NCI-H2227 treated with DMSO at 0.1 percent for 48 hours (cell line): ENCODE measurements at places on chromosomes 12 and 14.

DNA sequence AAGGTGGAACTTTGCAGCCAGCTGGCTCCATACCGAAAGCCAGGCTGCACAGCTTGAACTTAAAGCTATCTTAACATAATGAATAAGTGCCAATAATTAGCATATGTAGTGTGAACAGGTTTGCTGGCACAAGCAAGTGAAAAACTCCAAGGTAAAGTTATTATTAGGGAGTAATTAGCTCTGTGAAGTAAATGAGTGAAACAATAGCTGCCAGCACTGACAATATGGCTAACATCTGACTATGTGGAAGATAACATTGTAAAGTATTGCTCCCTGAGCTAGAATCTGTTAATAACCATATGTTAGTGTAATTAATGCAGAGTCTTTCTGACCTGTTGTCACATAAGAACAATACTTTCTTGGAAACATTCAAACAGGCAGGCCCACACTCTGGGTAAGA lies 246.4 kb downstream of the SOX5 start:
- no peak for DNase-seq

DNA sequence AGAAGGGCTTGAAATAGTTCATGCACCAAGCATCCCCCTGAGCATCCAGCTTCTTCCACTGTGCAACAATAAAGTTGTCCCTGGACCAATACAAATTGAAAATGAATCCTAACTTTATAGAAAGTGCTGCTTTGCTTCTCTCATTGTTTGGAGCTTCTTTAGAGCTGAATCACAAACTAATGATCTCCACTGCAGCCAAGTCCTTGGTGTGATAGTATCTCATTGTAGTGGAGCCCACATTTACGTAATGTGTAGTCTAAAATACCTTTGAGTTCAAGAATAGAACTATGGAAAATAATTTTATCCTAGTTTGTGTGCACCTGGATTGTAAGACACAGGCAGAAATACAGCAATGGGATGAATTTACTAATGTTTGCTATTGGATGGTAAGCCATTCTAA lies 319.9 kb downstream of the EGLN3 start:
- no peak for DNase-seq

DNA sequence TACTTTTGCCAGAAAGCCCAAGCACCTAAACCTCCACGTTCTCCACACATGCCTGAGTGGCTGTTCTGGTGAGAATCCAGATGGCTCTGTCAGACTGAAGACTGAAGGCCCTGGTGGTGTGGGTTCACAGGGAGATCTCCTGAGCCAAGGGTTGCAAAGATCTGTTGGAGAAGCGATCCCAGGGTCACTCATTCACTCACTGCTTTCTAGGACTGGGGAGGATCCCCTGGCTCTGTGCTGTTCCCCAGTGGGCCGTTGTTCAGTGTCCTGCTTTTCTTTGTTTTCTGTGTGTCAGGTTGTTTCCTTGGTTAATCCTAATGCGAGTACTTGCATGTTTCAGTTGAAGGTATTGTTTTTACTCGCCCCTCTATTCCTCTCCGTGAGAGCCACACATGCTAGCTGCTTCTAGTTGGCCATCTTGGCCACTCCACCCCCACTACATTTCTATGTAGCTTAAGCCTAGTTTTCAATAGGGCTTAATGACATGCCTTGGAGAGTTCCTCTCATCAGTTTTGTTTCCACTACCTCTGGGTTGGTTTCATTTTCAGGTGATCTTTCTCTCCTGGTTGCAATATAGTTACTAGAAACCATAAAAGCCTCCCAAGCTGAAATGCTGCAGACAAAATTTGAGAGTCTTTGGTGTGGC lies 144.5 kb upstream of the SLC38A2 start:
- DNase-seq: no peak

GRCh38 chr14:24960816-24961215 lies 89.1 kb downstream of the STXBP6 start:
- no peak for DNase-seq

DNA sequence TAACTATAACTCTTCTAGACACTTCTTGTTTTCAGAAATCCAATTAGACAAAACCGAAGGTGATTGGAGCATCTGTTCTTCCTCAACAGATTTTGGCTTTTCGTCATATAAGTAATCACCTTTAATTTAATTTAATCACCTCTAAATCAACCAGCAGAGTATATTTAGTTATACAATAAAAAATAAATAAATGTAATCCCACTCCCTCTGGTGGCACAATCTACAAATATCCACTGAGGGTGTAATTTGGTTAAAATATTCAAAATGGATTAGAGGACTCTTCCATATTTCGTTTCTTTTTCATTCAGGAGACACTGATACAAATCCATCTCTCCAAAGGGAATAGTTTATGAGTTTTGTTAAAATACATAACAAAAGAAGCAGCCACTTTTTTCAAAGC lies 18.3 kb upstream of the SLC35F4 start:
- DNase-seq: no peak

- peak; percentile 82 for DNase-seq
Observed at GRCh38 chr12:54352891-54353874, 11.1 kb downstream of the GPR84 start.

- DNase-seq: no peak
Observed at GRCh38 chr14:101478096-101478495, 83.2 kb upstream of the DIO3 start.

DNA sequence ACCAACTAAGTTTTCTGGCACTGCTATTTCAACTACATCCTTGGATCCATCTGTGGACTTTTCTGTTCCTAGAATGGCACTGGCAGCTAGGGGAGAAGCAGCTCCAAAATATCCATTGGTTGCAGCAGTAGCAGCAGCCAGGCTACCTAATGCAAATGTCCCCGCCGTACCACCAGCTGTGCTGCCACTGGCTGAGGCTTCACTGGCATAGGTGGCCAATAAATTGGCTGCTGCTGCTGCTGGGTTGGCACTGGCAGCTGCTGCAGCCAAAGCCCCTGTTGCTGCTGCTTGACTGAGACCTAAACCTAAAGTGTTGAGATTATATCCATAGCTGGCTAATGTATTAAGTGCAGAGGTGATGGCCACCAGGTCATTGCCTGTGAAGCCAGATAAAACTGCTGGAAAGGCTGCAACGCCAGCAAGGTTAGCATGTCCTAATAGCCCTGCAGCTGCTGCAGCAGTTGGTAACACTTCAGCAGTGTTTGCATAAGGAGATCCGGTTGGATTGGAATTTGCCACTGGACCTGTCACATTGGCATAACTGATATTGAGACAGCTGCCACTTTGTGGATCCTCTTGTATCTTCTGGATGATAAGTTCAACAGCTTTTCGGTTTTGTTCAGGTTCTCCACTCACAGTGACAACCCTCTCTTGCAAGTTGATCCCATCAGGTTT lies 149.5 kb downstream of the NOVA1 start:
- DNase-seq: no peak
